HuH-7.5 (cell line): ENCODE measurements at places on chromosomes 2 and 18.
A peak's percentile ranks its signal among the peaks of the same experiment; 100 is the strongest.

GRCh38 chr2:160510617-160511016 lies 17.0 kb upstream of the RBMS1 start:
- DNase-seq = no peak

DNA sequence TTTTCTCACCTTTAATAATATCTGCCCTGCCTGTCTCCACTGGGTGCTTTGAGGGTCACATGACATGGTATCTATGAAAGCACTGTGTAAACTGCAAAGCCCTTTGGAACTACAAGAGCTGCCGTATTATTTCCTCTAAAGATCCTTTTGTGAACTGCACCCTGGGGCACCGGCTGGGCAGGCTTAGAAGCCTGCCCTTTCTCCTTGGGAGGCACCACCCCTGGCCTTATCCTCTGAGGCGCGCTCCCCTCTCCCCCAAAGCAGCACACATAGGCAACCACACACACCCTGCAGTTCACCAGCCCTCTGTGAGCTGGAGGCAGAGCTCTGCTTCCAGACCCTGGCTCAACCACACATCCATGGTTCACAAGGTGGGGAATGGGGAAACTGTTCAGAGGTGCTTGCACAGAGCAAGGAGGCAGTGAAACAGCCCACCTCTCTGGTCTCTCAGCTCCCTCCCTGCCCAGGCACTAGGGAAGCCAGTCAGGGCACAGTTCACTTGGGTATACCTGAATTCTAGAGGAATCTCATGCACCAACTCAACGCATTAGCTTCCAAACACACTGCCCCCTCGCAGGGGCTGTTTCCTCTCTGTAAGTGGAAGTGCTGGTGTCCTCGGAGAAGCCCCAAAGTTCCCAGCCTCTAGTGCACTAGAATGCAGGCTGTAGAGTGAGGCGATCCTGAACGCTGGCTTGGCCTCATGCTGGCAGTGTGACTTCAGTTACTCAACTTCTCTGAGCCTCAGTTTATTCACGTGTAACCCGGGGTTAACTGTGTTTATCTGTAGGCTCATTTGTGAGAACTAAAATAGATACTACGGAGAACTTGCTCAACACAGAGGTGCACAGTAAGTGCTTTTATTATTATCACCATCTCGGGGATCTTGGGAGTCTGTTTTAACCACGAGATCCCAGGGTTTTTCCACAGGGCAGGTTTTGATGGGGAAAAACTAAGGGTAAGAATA lies 11.0 kb downstream of the SIGLEC15 start:
- DNase-seq = no peak

DNA sequence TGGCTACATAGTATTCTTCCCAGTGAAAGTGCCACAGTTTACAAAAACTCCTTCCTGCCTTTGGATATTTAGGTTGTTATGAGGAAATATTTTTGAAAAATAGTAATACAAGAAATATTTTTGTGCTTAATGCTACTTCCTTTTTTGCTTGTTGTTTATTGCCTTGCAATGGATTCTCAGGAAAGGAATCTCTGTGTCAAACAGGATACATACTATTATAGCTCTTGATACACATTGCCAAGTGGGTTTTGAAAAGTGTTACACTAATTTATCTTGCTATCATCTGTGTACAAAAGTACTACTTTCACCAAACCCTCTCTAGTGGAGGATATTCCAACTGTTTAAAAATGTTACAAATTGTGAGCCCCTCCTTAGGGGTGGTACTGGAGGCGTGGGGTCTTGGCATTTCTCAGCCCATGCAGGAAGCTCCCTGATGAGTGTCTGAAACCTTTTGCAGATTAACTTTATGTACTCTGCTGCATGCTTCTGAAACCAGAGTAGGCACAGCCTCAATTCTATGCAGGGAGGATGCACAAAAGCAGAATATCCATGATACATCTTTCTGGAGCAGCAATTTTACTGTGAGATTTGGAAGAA lies 54.5 kb downstream of the EVA1A start:
- DNase-seq = no peak

DNA sequence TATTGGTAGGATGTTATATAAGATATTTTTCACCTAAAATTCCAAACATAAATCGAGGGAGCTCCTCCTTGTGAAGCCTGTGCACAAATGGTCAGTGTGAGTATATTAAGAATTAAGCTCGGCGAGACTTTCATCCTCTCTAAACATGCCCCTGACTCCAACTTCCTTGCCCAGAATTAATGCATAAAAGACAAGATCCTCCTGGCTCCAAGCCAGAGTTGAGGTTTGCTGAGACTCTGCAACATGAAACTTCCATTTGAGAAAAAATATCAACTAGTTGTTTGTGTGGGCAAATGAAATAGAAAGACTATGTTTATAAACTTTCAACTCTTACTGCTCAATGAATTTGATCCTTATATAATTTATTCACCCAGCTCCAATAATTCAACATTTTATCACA lies 68.1 kb downstream of the CCDC178 start:
- DNase-seq = no peak

- DNase-seq = no peak
These were observed 1599.3 kb upstream of the PIK3C3 start for GRCh38 chr18:40355726-40356125.

GRCh38 chr2:65711863-65712262 lies 279.5 kb upstream of the SPRED2 start:
- no peak for DNase-seq

GRCh38 chr2:45450634-45451033 lies 160.4 kb downstream of the SRBD1 start:
- no peak for DNase-seq

- DNase-seq = no peak
These were observed 47.9 kb downstream of the SOX11 start for GRCh38 chr2:5740053-5740452.

DNA sequence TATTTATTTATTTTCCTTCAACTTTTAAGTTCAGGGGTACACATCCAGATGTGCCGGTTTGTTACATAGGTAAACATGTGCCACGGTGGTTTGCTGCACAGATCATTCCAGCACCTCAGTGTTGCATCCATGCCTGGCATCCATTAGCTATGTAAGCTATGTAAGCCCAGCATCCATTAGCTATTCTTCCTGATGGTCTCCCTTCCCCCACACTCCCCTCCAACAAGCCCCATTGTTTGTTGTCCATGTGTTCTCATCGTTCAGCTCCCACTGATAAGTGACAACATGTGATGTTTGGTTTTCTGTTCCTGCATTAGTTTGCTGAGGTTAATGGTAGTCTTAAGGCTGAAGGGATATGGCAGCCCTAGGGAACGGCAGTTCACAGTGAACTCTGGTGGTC lies 203.4 kb downstream of the CTNNA2 start:
- DNase-seq = no peak

DNA sequence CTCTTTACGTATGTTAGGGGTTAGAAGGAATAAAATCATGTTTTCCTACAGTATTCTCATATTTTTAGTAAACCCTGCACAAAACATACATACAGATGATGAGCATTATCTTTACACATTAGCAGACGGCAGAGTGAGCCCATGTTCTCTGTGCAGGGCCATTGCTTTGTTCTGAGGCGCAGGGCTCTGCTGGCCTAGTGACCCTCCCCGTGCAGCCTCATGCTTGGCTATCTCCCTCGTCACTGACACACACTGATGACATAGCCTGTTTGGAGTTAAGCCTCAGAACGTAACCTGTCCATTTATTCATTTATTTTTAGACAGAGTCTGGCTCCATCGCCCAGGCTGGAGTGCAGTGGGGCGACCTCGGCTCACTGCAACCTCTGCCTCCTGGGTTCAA lies 115.9 kb upstream of the FOSL2 start:
- DNase-seq = no peak

DNA sequence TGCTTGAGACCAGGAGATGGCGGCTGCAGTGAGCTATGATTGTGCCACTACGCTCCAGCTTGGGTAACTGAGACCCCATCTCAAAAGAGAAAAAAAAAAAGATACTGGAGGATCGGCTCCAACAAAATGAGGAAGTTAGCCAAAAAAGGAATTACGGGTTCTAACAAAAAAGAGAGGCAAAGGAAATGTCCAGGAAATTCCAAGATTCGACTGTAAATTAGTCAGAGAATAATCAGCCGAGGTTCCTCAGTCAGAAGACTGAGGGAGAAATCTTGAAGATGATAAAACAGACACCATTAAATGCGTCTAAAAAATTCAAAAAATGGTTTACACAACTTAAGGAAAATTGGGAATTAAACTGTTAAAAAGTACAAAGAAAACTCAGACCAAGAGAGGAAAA lies 89.5 kb downstream of the AAK1 start:
- DNase-seq = no peak

GRCh38 chr2:12317286-12317685 lies 399.4 kb upstream of the TRIB2 start:
- DNase-seq = no peak

DNA sequence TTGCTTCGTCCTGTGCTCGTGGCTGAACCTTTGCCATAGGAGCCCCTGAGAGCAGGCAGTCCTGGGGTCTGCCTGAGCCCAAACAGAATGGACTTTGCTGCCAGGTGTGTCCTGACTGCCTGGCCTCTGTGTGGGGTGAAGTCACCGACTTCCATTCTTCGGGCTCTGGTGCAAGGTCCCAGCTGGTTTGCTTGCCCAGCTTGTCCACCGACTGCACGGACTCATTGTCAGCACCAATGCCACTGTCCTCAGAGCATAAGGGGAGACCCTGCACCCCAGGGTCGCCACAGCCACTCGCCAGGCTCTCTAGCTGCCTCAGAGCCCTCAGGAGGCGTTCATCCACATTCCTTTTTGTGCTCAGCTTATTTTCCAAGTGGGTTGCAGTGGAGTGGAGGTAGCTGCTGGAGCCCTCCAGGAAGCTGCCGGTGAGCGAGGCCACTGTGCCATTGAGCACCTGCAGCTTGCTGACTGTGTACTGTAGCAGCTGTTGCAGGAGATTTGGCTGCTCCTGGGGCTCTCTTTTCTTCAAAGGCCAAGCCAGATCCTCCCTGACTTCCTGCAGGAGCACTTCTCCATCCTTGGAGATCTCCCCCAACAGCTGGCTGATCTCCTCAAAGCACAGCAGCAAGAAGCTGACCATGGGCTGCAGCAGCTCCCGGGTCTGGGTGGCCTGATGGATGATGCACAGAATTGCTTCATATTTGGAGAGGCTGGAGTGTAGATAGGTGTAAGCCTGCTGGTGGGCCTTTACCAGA lies 1.2 kb downstream of the PCARE start:
- DNase-seq = no peak

DNA sequence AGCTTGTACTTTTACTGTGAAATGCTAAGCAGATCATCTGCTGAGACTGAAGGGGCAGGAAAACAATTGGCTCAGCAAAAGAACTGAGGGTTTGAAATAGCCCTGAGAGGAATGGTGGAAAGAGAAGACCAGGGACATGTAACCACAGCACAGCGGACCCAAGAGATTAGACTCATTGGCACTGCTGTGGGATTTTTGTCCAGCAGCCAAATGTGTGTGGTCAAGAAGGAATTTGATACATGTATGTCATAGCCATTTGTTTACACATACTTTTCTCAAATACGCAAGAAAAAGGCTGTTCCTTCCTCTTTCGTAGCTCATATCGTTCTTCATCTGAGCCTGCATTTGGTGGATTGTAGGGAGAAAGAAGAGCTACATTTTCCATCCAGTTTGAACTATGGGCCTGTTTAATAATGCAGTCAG lies 73.8 kb downstream of the TRABD2A start:
- DNase-seq = no peak

DNA sequence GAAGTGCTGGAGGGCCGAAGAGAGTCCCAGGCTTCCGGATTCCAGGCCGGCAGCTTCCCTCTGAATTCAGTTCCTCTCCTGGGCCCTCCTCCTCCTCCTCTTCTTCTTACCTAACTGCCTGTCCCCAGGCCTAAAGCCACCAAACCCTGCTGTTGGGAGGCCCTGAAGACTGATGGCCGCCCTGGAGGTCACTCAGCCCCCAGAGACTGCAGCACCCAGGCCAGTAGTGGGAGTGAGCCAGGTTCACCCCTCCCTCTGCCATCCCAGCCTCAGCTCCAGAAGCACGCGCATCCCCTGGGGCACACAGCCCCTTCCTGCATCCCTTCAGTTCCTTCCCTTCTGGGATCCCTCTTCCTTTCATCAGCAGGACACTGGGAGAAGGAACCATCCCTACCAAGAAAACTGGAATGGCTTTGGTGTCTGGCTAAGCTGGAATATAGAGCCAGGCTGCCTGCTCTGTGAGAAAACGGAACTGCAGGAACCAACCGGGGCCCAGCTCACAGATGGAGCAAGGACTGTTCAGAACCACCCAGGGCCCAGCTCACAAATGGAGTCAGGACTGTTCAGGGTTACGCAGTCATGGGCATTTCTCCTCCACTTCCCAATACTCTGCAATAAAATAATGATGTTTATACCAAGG lies 127.4 kb downstream of the NDUFA10 start:
- DNase-seq = no peak

DNA sequence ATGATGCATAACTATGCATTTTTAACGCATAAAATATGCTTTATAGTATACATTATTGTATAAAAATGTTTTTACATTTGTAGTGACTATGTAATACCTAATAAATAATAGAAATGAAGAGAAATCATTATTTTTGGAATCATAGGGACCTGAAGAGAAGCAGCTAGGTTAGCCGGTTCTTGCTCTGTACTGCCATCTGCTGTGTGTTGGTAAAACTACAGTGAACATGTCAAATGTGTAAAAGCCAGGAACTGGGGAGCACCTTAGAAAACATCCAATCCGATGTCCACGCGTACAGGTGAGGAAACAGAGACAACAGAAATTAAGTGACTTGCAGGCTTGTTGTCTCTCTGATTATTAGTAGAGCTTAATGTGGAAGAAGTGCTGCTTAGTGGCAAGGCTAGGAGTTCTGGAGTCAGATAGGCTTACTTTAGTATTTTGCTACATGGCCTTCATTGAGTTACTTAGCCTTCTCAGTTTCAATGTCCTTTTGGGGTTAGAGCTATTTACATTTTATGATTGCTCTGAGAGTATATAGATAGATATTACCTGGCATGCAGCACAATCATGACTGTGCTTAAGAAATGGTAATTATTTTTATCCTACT lies 386.5 kb downstream of the DLGAP1 start:
- peak; percentile 29 for DNase-seq

- peak; percentile 60 for DNase-seq
These were observed at the start of gene IMPACT for GRCh38 chr18:24426398-24427294. IMPACT (plus strand) TSS chr18:24426670; CDS start chr18:24426757, 87 bp downstream.

DNA sequence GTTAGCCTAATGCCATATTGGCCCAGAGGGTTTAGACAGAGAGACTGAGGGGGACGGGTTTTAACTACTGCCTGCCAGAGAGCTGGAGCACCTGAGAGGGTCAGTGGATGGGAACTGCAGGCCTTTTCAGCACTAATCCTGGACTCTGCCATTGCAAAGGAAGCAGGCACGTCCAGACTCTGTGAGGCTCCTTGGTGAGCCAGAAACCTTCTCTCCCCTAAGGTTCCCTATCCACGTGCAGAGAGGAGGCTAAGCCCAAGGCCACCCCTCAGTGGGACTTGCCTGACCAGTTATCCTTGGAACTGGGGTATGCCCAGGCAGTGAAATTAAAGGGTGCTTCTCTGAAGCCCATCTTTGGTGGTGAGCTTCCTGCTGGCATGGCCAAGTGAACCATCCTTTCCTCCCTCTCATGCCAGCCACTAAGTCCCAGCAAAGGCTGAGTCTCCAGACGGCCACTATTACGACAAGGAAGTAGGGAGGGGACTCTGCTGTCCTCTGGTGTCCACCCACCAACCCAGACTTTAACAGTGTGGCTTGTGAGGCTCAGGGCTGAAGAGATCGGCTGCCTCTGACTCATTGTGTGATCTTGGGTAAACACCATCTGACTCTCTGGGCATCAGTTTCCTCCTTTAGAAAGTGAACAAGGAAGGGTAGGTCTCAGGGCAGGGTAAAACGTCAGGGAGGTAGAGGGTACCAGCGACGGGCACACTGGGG lies 3.9 kb upstream of the MLPH start:
- no peak for DNase-seq

GRCh38 chr2:43292851-43293743 lies 66.7 kb upstream of the ZFP36L2 start:
- no peak for DNase-seq

- no peak for DNase-seq
These were observed 4.1 kb downstream of the NEMP2 start for GRCh38 chr2:190530248-190530900.
